ENCODE measurements at places on chromosomes 16 and 17.

DNA sequence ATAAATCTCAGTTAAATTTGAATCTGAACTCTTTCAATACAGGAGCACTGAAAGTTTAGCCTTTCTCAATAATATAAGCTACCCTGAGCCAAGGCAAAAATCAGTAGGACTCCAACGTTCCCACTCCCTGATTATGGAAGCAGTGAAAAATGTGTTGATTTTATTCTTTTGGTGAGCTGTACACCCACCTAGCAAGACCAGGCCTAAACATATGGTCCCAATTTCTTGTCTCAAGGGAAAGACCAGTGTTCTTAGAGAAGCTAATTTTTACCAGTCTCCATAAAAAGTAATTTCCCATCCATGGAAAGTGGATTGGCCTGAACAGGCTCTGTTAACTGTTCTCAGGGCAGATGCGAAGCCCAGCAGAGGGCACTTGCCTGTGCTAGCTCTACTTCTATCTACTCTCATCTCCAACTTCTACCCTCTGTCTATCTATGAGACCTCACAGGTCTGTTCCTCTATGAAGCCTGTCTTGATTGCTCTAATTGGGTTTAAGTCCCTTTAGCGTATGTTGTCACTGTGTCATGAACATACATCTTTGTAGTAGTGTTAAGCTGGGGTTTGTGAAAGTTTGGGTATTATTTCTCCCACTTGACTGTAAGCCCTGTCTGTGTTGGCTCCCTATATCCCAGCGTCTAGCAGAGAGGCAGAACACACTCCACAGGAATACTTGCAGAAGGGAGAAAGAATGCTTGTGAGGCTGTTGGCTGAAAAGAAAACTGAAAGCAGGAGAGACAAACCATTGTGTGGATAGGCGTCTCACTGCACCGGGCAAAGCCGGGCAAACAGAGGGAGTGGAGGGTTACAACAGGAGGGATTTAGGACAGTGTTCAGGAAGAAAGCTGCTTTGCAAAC lies 167.1 kb upstream of the MAF start:
- DNase-seq = peak; percentile 20

- DNase-seq = no peak
Measured at GRCh38 chr17:73227944-73228343, 33.7 kb downstream of the CPSF4L start.

DNA sequence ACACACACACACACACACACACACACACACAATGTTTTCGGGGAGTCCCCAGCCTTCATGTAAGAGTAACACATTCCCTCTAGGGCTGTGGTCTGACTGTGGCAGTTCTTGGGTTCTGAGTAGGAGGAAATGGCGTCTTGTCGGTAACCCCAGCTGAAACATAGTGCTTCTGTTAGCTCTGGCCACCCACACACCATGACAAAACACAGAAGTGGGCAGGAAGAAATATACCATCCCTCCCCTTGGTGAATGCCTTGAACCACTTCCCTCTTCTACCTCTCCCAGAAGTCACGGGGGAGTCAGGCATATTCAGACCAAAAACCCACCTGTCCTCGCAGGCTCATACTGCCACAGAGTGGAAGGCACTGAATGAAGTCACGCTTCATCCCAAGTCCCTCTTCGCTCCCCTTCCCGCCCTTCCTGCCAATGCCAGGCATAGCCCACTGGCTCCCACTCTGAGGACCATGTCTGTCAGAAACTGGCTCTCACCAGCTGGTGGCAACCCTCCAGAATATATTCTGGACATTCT lies 11.5 kb downstream of the SLC35B1 start:
- DNase-seq = no peak

DNA sequence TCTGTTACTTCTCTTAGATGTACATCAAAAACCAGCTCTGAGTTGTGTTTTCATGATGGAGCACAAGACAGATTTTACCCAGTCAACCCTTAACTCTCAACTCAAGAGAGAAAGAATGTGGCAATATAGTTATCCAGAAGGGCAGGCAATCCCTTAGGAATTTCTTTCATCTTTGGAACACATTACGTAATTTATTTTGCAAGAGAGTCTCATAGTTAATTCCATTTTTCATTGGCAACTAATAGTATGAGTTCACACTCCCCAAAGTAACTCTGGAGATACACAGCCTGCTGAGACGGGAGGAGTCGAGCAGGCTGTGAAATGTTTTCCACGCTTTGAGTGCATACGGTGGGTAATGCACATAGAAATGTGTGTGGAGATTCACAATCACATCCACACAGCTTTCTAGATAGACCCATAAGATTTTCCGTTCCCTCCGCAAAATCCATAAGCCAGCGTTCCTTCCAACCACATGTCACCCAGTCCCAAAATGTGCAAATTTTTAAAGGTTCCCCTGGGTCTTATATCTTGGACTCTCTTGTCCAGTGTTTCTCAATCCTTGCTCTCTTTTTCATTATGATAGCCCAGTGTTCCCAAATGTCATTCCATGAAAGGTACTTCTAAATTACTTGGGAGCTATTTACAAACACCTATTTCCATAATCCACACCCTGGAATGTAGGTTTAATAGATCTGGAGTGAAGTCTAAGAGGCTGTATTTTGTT lies 8.4 kb upstream of the CDRT4 start:
- DNase-seq = peak; percentile 81

DNA sequence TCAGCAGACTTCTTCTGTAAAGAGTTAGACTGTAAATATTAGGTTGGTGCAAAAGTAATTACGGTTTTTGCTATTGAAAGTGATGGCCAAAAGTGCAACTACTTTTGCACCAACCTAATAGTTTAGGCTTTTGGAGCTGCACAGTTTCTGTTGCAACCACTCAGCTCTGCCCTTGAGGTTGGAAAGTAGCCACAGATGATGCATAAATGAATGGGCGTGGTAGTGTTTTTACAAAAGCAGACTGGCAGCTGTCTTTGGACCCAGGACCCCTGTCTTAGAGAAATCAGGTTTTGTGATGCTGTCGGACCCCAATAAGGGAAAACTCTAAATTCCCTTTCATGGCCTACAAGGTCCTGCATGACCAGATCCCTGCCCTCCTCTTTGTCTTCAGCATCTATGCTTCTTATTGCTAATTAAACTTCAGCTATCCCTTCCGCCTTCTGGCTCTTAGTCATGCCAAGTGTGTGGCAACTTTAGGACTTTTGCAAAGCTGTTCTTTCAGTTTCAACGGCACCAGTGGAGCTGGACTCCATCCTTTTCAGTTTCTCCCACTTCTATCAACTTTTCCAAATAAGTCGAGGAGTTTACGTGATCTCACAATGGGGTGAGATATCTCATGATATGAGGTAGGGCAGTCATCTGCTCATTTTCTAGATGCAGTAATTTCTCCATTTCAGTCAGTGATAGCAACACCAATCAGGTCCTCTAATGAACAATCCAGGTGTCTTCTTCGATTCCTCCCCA lies 232.3 kb downstream of the XYLT1 start:
- no peak for DNase-seq

DNA sequence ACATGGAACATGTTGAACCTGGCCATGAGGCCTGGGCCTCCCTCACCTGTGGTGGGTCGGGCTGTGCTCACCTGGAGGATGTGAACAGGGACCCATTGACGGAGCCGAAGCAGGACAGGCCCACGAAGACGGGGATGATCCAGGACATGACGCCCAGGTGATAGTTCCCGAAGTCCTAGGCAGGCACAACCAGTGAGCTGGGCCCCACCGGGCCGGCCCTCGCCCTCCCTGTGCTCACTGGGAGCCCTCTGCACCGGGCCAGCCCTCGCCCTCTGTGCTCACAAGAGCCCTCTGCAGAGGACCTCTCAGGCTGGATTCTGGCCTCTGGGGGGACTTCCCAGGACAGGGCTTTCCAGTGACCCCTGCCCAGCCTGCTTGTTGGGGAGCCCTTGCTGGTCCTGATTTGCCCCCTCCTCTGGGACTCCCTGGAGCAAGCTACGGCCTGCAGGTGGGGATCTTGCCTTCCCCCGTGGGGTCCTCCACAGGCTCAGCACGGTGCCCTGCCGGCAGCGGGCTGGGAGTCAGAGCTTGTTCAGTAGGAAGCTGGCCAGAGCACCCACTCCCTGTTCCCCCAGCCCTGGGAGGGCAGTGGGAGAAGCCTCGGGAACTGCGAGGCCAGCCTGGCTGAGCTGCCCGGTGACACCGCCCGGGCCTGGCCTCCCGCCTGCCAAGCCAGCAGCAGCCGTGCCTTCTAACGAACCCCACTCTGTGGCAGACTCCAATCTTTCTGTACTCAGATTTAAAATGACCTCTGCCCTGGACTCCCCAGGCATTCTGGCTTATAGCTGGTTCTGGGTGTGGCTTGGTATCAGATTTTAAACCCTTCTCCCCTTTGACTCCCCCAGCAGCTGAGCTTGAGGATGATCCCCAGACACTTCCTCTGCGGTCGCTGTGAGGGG lies 30.4 kb downstream of the SLC7A5 start:
- no peak for DNase-seq

DNA sequence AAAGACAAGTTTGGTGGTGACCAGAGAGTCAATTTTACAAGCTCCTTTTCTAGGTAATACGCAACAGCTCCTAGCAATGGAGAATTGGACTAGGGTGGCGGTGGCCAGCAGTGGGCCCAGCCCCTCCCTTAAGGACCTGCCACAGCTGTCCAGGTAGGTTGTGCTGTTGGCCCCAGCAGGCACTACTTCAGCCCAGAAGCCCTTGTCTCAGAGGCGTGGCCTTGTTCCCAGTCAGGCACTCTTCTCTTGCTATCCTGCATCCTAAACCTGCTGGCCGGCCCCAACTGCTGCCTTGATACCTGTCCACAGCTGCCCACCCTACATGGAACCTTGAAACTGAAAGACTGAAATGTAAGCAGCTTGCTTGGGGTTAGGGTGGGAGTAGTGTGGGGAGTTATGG lies 989 bp upstream of the GALK1 start:
- DNase-seq = no peak

DNA sequence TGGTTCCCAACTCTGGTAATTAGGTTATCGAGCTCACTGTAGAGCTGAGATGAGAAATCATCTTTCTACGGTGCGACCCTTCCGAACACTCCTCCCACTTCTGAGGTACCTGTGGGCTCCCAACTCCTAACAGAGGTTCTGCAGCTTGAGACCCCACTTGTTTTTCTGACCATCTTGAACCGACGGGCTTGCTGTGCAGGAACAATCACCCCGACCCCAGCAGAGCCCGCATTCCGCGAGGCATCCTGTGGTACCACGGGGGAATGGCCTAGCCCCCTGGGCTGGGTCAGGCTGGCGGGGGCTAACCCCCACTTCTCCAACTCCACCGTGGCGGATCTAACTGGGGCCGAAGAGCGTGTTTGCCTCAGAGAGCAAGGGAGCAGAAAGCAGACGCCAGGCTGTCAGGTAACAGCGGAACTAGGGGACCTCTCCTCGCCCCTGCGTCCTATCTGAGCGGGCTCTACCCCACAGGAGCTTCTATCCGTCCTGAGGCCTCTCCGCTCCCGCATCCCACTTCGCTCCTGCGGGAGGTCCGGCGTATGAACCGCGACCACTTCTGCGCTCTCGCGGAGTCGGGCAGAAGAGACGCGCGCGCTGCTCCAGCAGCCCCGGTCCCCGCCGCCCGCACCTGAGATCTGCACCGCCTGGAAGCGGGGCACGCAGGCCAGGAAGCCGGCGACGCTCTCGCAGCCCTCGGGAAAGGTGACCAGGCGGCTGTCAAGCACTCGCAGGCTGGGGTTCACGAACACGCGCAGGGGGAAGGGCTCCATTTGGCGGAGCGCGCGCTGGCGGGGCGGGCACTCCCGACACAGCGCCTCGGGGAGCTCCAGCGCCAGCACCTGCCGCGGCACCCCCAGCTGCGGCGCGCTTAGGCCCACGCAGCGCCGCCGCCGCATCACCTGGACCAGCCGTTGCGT lies 761 bp downstream of the PDF start:
- no peak for DNase-seq

DNA sequence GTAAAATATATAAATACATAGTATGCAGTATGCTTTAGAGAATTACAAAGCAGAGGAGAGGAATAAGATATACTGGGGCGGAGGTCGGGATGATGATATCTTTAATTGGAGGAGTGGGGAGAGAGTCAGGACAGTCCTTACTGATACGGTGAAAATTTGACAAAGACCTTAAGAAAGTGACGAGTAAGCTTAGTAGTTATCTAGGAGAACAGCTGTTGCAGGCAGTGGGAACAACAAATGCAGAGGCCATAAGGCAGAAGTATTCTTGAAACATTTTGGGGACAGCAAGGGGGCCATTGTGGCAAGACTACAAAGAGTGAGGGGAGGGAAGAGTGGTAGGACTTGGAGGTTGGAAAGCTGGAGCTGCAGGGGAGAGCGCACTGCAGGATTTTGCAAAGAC lies 22.3 kb upstream of the CDC6 start:
- DNase-seq = no peak

DNA sequence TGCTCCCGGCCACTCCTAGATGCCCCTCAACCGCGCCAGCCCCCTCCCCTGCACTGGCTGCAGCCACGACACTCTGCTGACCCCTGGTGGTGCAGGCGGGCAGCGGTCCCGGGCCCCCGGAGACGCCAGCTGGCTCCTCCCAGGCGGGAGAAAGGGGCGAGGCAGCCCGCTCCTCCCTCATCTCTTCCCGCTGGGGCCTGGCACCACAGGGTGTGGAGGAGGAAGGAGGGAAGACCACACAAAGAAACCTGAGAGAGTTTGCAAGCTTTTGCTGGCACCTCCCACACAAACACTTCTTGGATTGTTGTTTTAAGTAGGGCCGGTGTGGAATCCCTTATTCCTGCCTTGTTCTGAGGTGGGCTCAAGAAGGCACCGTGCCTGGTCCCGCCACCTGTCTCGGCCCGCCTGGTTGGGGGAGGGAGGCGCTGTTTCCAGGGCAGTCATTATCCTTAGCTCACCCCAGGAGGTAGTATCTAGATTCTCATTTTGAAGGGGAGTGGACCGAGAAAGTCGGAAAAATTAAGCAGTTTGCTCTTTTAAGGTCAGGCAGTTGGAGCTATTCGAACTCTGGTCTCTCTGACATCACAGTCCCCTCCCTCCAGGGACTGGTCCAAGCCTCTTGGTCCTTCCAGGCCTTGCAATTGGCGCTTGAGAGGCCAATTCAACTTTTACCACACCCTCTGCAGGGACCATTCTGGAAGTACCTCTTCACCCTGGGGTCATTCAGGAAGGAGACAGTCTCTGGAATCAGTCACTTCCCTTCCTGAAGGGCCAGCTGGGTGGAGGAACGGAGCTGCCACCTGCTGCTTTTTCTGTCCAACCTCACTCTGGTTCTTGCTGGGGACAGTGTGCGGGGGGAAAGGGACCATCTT lies 959 bp upstream of the ANKRD13B start:
- no peak for DNase-seq

GRCh38 chr17:38728290-38728831 lies 1.8 kb upstream of the CISD3 start:
- DNase-seq = no peak
